ENCODE measurements at places on chromosomes 7 and 10.

- DNase-seq = no peak
Observed at GRCh38 chr10:89363729-89364442, 14.0 kb upstream of the IFIT1B start.

- no peak for DNase-seq
Observed at GRCh38 chr10:96714031-96714590, 6.2 kb downstream of the PIK3AP1 start.

- no peak for DNase-seq
Observed at GRCh38 chr7:145263886-145264285, 428.0 kb upstream of the TPK1 start.

GRCh38 chr7:128266883-128267594 is 26.0 kb downstream of the LEP start:
- DNase-seq = no peak

- DNase-seq = no peak
Observed at GRCh38 chr10:65818990-65819389, 1106.8 kb upstream of the LRRTM3 start.

DNA sequence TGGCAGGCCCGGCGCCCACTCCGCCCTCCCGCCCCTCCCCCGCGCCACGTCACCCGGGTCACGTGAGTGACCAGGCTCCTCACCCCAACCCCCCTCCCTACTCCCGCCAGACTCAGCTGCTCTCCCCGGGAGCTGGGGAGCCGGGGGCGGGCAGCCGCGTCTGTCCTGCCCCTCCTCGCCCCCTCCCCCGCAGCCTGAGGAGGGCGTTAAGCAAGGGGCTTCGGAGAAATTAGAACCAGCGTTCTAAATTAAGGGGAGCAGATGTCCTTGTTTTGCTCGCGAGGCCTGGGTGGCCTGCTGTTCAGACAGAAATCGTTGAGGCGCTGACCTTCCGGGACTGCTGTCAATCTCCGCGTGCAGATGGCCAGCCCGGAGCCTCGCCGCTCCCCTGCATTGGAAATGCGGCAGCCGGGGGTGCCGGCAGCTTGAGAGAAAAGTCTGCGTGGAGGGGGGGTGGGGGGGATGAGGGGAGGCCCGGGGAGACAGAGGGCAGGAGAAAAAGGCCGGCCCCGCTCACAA is 102.2 kb upstream of the ZNF438 start:
- DNase-seq = peak; percentile 36

- DNase-seq = no peak
Observed at GRCh38 chr10:50550291-50550839, 73.4 kb downstream of the SGMS1 start.

DNA sequence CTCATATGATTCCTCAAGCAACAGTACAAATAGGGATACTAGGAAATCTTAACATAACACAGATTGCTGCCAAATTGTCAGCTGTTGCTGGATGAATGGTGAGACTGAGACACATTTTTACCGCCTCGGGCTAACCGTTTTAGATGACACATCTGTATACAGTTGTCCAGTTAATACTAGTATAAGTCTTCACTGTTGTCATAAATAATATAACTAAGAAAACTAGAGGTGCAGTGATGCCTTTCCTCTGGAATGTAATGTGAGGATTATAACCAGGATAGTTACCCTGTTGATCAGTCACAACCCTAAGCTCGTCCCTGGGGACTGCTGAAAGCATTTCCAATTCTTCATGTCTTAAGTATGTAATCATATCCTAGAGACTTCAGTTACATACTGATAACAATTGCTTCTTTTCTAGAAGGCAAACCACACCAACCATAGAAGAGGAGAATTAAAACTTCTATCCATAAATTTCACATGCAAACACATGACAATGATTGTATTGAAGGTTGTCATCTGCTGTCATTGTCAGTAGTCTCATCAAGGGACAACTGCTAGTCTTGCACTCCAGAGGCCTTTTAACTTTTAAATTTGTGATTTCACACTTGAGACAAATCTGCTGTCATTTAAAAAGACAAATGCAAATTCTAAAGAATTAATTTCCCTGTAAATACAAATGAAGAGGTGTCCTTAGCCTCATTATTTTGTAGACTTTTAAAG is 100.4 kb upstream of the SEMA3D start:
- no peak for DNase-seq
